ENCODE measurements at places on chromosomes 1 and 21. TPM values are rescaled to one million over a fixed set of nuclear protein-coding genes. Genes with fewer than 3 reads are reported as not detected.

FGR gene
- not detected for total RNA-seq

SLC30A1 gene
- total RNA-seq = 9.7 TPM

FCRLA gene
- total RNA-seq = not detected

UBXN10 gene
- not detected for total RNA-seq

A3GALT2 gene
- not detected for total RNA-seq

TRIM58 gene
- 0.58 TPM for total RNA-seq

ARMH1 gene
- total RNA-seq = 6.4 TPM

KLHDC7A gene
- total RNA-seq = not detected

AMY1C gene
- total RNA-seq = not detected

TRIM67 gene
- total RNA-seq = 0.09 TPM

ARHGEF16 gene
- total RNA-seq = 0.23 TPM

HPCAL4 gene
- total RNA-seq = 0.12 TPM

MAPKAPK2 gene
- 43.6 TPM for total RNA-seq

NPHS2 gene
- not detected for total RNA-seq

KRTAP11-1 gene
- not detected for total RNA-seq

DEPDC1 gene
- 0.43 TPM for total RNA-seq

FCMR gene
- total RNA-seq = not detected

HSD3B1 gene
- not detected for total RNA-seq

SLAMF6 gene
- not detected for total RNA-seq

PTPN7 gene
- not detected for total RNA-seq

SLAMF9 gene
- not detected for total RNA-seq

TSPEAR gene
- not detected for total RNA-seq

ZNF697 gene
- total RNA-seq = 8.2 TPM

COL11A1 gene
- 46.7 TPM for total RNA-seq

LRRC8B gene
- total RNA-seq = 0.58 TPM

ADGRL4 gene
- total RNA-seq = 11.6 TPM

ZFP69B gene
- 4.7 TPM for total RNA-seq

TNFSF4 gene
- total RNA-seq = 1.4 TPM

GBP6 gene
- total RNA-seq = not detected

OPRD1 gene
- total RNA-seq = not detected

SPATA21 gene
- total RNA-seq = not detected

ZMYM4 gene
- 43.4 TPM for total RNA-seq

LHX4 gene
- 0.12 TPM for total RNA-seq

MMP23B gene
- total RNA-seq = 117 TPM

MACF1 gene
- total RNA-seq = 113 TPM

HTR1D gene
- total RNA-seq = not detected

IGSF3 gene
- 13.4 TPM for total RNA-seq

LRRC39 gene
- total RNA-seq = not detected

OR14K1 gene
- not detected for total RNA-seq

ALG14 gene
- 0.94 TPM for total RNA-seq

PLEKHA6 gene
- total RNA-seq = 2.7 TPM

LCA5L gene
- 2.5 TPM for total RNA-seq

PEAR1 gene
- total RNA-seq = 20.1 TPM

FAM78B gene
- total RNA-seq = 0.12 TPM

HES5 gene
- not detected for total RNA-seq

IL22RA1 gene
- not detected for total RNA-seq

Measured in pericardium fibroblast (primary cell).